Activated T-helper 17 cell treated with anti-CD3 and anti-CD28 coated beads, Interleukin-2, amount 50 U/mL, for 72 hours (primary cell): ENCODE measurements at places on chromosomes 2 and 18.

- no peak for ATAC-seq
Measured at GRCh38 chr2:236629961-236630872, 60.6 kb downstream of the ACKR3 start.

- ATAC-seq = no peak
Measured at GRCh38 chr2:156396126-156396525, 40.1 kb upstream of the GPD2 start.

DNA sequence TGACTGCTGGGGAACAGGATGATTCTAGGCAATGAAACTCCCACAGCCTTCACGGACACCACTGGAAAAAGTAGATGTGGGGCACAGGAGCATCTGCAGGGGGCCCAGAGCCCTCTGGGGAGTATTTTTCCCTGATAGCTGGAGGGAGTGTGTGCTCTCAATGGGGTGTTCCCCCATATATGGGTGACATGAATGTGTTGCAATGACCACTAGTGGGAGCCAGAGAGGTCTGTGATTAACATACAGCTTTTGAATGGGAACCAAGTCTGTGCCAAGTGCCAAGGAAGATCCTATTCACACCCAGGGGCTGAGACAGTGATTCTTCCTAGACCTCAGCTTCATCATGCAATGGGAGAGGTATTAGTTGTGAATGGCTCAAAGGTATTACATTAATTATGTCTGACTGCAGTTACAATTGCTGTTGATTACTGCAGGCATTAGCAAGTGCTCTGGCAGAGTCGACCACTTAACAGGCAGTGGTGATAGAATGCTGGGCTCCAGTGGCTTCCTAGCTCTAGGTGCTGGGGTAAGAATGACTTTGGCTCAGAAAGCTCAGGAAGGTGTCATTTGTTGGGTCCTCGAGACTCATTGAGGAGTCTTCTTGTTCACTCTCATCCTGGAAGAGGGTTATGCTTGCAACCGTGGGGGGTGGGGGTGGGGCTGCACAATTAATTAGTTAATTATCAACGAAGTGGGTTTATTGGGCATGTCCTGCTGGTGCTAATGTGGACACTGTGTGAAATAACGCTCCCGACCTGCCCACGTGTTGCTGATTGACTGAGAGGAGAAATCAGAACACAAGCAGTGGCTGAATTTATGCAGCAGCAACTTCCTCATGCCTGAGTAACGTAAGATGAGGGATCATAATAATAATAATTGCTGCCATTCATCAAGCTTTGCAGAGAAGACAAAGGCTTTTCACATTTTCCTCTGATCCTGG, 194.1 kb downstream of the CLIP4 start:
- peak; percentile 79 for ATAC-seq

GRCh38 chr2:3450385-3451010, 68.8 kb downstream of the ADI1 start:
- ATAC-seq = no peak

DNA sequence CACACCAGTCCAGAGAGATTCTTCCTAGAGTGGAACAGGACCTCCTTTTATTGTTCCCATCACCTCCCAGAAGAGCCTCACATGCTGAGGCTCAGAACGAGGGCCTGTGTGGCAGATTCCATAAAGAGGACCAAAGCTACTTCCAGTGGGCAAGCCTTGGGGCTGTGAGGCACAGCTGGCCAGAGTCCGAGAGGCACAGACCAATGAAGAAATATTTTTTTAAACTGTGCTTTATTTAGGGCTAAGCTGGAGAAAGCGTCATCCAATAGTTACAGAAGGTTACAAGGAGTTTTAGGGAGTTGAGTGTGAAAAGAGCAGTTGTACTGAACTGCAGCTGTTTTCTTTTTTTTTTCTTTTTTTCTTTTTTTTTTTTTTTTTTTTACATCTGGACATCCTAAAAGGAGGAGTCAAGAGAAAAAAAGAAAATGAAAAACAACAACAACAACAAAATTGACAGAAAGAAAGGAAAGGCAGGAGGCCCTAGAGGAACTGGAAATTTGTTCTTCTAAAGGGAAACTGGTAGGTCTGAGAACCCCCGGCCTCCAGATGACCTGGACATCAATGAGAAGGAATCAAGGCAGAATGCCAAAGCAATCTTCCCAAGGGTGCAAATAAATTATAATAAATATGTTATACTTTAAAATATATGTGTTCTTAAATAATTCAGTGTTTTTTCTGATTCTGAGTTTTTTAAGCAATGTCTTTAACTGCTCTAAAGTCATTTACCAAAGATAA, 322.6 kb downstream of the CELF4 start:
- no peak for ATAC-seq

- ATAC-seq = no peak
Measured at GRCh38 chr2:46306988-46307655, 9.9 kb downstream of the EPAS1 start.

DNA sequence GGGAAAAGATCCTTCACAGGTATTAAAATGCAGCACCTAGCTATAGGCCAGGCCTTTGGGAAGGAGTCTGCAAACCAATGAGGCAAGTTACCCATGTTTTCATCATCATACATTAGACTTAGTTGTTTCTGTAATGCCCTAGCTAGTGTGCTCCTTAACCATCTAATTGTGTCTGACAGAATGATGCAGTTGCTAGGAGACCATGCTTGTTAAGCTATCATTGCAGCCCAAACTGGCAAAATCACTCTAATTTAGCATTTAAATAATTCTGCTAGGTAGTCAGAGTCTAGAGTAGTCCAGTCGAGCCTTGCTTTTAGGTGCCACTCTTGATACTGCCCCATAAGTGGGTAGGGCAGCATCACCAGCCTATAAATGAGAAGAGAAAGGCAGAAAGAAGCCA, 34.9 kb downstream of the GAD1 start:
- ATAC-seq = no peak

DNA sequence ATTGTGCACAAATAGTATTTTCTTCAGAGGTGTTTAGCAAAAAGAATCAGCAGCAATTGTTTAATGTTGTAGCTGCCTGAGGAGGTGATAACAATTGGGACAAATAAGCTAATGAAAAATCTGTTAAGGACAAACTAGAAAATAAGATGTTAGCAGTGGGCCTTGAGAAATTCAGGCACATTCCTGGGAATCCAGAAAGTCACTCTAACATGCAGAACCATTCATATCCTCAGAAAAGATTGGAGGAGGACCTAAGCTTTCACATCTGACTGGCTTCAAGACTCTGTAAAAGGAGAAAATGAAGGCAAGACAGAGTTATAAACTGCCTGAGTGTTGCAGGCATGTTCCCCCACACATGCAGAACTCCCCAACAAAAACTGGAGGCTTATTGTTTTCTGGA, 353.5 kb upstream of the RGPD4 start:
- no peak for ATAC-seq

GRCh38 chr2:174473796-174474195, 13.0 kb downstream of the GPR155 start:
- no peak for ATAC-seq

DNA sequence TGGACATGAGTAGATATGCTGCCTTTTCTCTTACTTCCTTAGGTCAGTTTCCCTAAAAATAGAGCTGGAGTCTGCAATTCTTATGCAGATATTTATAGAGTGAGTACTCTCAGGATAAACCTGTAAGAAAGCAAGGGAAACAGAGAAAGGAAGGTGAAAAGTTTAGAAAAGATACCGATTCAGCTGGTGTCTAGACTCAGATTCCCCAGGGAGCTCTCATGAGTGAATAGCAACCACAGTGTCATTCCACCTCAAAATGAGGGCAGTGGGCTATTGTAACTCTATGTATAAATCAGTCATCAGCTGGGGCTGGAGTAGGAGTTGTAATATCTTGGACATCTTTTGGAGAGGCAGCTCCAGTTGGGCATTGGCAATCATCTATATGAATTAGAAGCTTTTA, 1485.1 kb upstream of the TMEFF2 start:
- ATAC-seq = no peak

- ATAC-seq = no peak
Measured at GRCh38 chr2:19529677-19530076, 171.3 kb upstream of the OSR1 start.

GRCh38 chr18:58028109-58028784, 15.8 kb upstream of the NEDD4L start:
- no peak for ATAC-seq

DNA sequence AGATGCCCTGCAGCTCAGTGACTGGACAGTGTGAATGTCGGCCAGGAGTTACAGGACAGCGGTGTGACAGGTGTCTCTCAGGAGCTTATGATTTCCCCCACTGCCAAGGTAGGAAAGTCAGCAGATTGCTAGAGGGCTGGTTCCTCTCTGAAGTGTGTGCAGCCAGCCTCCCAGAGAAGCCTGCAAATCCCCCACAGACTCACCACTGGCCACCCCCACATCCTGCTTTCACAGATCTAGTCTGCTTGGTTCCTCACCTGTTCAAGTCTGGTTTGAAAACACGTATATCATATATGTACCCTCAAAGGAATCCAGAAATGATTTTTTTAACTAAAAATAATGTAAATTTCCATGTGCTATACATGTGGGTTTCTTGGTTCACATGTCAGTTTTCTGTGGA, 121.1 kb downstream of the LAMA3 start:
- ATAC-seq = peak; percentile 74

GRCh38 chr2:238169708-238170251, 11.0 kb downstream of the ERFE start:
- ATAC-seq = no peak

- no peak for ATAC-seq
Measured at GRCh38 chr2:95552911-95553310, 38.9 kb upstream of the TRIM43 start.
